Fibroblast of upper back skin (primary cell): ENCODE measurements at places on chromosomes 3 and 15.

GRCh38 chr3:55332176-55332575 is 154.9 kb downstream of the WNT5A start:
- DNase-seq, result no peak

DNA sequence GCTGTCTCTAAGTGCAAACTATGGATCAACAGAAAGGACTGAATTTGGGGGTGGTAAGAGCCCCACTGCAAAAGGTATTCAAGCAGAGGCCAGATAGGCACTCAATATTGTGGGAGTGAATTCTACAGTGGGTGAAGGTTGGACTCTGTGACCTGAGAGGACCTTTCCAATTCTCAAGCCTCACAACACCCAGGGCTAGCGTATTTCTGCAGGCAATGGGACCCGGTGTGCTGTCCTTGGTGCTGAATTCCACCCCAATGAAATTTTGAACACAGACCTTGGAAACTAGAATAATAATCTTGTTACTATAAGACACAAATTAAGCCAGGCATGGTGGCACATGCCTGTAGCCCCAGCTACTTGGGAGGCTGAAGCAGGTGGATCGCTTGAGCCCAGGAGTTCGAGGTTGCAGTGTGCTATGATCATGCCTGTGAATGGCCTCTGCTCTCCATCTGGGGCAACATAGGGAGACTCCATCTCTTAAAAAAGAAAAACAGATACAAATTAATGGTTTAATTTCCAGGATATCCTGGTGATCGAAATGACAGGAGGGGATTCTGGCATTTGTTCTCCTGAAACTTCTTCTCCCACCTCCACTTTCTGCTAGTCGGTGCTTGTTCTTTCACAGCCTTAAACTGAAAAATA is 135.4 kb downstream of the RAB11A start:
- peak; percentile 36 for DNase-seq

GRCh38 chr15:69548395-69549180 is 96.0 kb downstream of the RPLP1 start:
- no peak for DNase-seq

GRCh38 chr3:19147905-19148767 is at the start of gene KCNH8:
KCNH8 (plus strand) TSS chr3:19148510; CDS start chr3:19148720, 210 bp downstream.
- no peak for DNase-seq

DNA sequence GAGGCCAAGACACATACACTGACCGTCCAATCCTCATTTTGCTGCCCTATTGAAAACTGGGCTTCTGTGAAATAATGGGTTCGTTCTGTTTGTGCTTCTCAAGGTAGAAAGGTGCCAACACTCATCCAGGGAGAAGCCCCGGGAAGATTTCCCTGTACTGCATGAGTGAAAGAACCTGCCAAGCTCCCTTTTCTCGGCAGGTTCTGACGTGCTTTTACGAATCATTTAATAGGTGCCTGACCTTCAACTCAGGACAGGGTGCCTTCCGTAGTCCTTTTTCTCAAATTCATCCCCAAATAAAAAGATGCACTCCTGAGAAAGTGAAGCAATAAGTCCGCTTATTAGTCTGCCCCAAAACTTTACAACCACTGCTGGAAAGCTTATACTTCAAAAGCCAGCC is 64.2 kb downstream of the B3GNT5 start:
- DNase-seq, result no peak

- no peak for DNase-seq
These were observed 329.7 kb downstream of the SI start for GRCh38 chr3:164748626-164749025.

DNA sequence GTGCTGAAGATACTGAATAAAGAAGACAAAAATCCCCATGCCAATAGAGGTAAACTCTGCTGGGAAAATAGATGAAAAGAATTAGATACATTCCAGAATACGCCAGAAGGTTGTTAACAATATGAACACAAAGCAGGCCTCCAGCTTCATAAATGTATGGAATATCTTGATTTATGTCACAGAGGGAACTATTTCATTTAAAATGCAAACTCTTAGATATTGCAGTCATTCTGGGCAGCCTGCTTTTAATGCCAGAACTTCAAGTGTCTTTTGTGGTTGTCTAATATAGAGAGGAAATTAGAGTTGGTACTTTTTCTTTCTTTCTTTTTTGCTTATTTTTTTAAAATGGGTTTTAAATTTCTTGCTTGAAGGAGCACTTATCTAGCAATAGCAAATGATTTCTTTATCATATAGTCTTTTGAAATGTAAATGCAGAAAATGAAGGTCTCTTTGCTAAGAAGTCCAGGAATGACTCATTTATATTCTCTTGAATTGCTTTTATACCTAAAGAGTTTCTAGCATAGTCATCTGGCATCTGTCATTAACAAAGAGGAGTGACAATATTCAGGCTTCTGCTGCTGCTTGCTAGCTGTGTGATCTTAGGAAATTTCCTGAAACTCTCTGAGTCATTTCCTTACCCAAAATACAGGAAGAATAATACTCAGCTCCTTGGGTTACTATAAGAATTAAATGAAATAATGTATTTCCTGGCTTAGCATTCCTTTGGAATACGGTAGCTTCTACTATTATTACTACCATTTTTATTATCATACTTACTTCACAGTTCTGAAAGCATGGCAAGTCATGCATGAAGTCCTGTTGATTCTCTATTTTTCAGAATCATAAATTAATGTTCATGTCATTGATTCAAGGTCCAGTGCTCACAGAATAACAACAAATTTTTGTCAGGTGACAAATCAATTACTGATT is 527.6 kb downstream of the DIPK2A start:
- DNase-seq, result no peak

DNA sequence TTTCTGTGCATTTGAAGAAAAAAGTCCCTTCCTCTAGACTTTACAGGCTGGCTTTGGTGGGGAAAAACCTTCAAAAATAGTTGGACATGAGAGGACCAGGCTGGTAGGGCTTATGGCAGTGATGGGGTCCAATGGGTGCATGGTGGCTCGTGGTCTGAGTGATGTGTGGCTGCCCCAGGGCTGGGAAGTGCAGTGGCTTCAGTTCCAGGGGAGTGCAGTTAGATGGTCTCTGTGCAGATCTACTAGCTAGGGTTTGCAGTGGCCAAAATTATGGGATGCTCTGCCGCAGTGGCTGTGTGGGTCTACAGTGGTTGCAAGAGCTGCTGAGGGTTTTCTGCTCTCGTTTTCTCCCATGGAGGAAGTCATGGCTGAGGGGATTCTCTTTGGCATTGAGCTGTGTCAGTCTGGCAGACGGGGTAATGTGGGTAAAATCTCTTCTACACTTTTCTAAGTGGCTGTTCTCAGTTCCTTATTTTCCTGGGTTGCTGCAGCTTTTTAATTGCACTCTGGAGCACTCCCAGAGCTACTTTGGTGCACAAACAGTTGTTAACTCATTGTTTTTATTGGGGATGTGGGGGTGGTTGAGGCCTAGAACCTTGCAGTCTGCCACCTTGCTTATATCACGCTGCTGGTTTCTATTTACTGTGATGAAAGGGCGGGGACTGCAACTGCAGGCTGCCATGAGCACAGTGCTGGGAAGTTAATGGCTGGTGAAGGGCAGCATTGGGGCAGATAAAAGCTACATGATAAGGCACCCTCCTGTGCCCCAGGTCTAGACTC is 1324.6 kb downstream of the NSUN3 start:
- no peak for DNase-seq

- DNase-seq, result peak; percentile 61
These were observed 27.9 kb upstream of the SCN10A start for GRCh38 chr3:38843898-38844297.

- DNase-seq, result no peak
These were observed 218.9 kb upstream of the RORA start for GRCh38 chr15:61447981-61448380.

DNA sequence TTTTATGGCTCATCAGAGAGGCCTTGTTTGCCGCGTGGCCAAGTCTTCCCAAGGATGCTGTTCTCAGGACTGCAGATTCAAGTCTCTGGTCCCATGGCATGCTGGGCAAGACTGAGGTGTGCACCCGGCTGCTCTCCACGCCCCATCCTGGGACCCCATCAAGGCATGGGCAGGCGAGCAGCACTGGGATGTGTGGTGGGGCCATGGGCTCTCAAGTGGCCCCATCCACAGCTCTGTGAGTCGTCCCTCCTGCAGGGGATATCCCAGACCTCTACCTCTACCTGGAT is 13.1 kb upstream of the GP9 start:
- no peak for DNase-seq

- no peak for DNase-seq
These were observed 11.8 kb downstream of the ZNF609 start for GRCh38 chr15:64472161-64472560.

GRCh38 chr15:80260551-80260950 is 8.5 kb upstream of the CTXND1 start:
- no peak for DNase-seq

DNA sequence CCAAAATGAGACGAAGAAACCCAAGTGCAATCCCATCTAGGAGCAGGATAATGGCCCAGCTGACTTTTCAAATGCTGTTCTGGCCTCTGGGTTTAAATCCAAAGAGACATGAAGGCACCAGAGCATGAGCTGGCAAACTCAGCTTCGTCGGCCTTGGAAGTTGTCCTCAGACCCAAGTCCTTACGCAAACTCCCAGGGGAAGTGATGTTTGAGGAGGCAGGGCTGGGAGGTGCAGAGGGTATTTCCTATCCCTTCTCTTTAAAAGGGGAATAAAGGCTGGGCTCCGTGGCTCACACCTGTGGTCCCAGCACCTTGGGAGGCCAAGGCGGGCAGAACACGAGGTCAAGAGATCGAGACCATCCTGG is 68.9 kb upstream of the HERC1 start:
- DNase-seq, result no peak

DNA sequence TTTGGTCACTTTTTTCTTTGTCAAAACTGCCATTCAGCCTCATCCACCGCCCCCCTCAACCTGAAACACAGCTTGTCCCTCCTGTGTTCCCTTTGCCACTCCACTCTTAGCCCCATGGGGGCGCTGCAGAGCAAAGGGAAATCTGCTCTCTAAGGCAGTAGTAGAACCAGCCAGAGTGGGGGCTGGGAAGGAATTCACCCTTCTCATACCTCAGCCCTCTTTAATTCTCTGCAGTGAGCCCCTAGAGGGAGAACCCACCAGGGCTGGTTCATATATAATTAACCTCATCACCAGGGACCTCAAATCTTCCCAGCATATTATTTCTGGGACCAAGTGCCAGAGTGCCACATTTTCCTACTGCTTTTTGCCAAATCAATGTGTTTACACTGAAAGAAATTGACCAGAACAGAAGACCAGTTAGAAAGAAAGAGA is 2.8 kb upstream of the BCL6 start:
- peak; percentile 88 for DNase-seq

GRCh38 chr15:60798821-60799220 is 319.9 kb upstream of the ICE2 start:
- DNase-seq, result peak; percentile 69

- no peak for DNase-seq
These were observed 26.6 kb downstream of the SLC28A1 start for GRCh38 chr15:84910928-84911623.

DNA sequence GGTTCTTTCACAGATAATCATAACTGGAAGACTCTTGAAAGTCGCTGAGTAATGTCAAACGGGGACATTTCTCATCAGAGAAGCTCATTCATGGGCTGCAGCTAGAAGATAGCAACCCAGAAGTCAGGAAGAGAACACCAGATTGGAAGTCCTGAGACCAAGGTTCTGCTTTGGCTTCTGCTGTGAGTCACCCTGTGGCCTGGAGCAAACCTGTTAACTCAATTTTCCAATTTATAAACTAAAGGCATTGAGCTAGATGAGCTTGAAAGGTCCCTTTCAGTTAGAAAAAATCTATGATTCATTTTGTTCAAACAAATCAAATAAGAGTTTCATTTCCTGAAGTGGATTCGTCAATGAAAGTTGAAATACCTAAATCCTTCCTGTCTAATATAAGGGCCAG is 402.2 kb downstream of the EPHB1 start:
- no peak for DNase-seq

DNA sequence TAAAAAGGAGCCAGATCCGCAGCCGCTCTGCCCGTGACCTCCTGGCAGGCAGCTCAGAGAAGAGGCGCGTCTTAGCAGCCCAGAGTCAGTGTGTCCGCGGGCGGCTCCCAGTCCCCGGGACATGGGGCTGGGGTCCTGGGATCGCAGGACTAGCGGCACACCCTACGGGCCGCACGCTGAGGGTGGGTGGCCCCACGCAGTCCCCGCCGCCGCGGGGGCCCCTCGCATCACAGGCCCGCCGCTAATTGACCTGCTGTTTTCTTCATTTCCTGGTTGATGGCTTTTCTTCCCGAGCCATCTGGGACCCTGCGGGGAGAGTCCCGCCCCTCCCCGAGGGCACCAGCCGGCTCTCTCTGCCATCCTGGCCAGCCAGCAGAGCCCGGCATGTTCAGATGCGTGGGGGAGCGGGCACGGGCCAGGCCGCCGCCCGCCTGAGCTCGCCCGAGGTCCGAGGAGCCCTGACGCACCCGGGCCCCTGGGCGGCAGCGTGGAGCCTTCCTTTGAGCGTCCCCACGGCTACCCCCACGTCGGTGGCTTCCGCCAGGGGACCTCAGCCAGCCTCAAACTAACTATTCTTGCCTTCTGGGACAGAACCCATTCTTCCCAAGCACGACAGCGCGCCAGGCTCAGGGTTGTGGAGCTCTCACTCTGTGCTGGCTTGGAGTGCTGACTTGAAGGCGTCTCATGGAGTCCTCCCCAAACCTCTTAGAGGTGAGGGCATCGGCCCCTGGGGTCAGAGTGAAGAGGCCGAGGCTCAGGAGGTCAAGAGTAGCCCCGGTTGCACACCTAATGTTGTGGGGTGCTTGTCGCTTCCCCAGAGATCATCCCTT is 34.6 kb upstream of the CACNA2D3 start:
- DNase-seq, result no peak

- no peak for DNase-seq
These were observed 129.7 kb upstream of the MEIS2 start for GRCh38 chr15:37229855-37230619.

GRCh38 chr3:130979117-130979516 is 47.5 kb downstream of the ASTE1 start:
- no peak for DNase-seq

DNA sequence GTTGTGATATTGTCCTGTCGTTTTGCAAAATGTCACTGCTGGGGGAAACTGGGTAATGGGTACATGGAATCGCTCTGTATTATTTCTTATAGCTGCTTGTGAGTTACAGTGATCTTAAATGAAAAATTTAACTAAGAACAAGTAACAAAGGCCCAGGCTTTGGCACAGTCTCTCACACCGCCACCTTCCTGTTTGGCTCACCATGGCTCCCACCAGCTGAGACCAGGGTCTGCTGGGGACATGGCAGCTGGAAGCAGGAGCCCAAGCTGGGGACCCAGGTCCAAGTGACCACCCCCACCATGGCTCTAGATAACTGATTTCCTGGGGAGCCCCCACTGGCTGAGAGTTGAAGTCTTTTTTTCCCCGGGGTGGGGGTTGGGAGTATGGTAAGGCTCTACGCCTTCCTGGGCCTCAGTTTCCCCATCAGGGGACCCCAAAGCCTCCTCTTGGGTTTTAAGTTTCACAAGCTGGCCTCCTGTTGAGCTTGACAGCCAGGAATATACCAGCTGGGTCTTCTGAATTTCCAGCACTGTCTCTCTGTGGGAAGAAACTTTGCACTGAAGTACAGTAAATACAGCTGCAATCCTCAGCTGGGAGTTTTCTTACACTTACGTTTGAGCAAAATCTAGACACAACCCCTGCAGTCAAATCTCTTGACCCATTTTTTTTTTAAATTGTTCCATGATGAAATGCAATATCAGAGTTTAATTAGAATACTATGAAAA is 26.1 kb downstream of the ABTB1 start:
- DNase-seq, result no peak

GRCh38 chr15:74866090-74866489 is 7.1 kb downstream of the SCAMP2 start:
- peak; percentile 51 for DNase-seq
